PC-9 (cell line): ENCODE measurements at places on chromosomes 5 and 9. TPM values are rescaled to one million over a fixed set of nuclear protein-coding genes. Genes with fewer than 3 reads are reported as not detected.

- H3K36me3 ChIP-seq = no peaks in the 10 kb centered on the region
- no peak for DNase-seq
- H3K27ac ChIP-seq = no peak within 1 kb of the TSS
- no peak within 1 kb of the TSS for H3K4me3 ChIP-seq
- no peaks in the 10 kb centered on the region for H3K4me1 ChIP-seq
Measured at GRCh38 chr9:133534346-133535291, at the start of gene ADAMTSL2. Gene ADAMTSL2 (plus strand): TSS chr9:133534704. CDS start chr9:133536713, 2,009 bp downstream.

GRCh38 chr5:132475987-132476875 is 14.3 kb downstream of the IRF1 start:
- DNase-seq = no peak
- no peaks in the 10 kb centered on the region for H3K36me3 ChIP-seq
- H3K27ac ChIP-seq = no peak overlapping the region

DNA sequence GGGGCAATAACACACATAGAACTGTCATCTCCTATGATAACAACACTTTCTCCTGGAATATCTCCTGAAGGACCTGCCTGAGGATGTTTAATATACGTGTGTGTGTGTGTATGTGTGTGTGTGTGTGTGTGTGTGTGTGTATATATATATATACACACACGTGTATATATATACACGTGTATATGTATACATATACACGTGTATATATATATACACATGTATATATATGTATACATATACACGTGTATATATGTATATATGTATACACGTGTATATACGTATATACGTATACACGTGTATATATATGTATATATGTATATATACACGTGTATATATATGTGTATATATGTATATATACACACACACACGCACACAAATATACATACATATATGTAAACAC is 27.5 kb downstream of the CDH18 start:
- no peak for DNase-seq
- H3K36me3 ChIP-seq = no peaks in the 10 kb centered on the region
- no peak overlapping the region for H3K27ac ChIP-seq
- no peak overlapping the region for H3K4me3 ChIP-seq
- no peaks in the 10 kb centered on the region for H3K27me3 ChIP-seq

DNA sequence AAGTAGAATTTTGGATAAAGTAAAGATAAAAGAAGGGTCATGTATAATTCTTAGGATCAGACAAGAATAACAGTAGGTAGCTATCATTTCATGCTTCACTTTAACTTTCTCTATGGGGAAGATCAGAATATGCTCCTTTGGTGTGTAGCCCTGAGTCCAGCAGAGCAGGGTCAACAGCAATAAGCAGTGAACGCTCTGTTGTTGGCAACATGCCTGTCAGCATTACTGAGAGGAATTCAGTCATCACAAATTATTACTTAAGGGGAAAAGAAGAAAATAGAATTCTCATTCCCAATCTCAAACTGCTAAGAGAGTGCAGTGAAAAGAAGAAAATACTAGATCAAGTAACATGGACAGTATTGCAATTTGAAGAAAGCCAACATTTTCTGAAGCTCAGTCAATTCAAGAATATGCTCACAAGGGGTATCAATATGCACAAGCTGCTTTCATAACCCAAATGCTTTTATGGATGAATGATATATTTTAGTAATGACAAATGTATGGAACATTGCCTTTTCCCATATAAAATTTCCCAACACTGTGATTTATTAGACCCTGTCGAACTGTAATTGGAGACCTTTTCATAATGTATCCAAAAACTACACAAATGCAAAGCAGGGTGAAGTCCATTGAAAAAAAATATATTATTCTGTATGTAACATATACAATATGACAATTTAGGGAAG is 1359.4 kb downstream of the EFNA5 start:
- H3K4me3 ChIP-seq = no peak overlapping the region
- no peak for DNase-seq
- H3K27ac ChIP-seq = no peak overlapping the region
- no peaks in the 10 kb centered on the region for H3K4me1 ChIP-seq
- H3K36me3 ChIP-seq = no peaks in the 10 kb centered on the region

DNA sequence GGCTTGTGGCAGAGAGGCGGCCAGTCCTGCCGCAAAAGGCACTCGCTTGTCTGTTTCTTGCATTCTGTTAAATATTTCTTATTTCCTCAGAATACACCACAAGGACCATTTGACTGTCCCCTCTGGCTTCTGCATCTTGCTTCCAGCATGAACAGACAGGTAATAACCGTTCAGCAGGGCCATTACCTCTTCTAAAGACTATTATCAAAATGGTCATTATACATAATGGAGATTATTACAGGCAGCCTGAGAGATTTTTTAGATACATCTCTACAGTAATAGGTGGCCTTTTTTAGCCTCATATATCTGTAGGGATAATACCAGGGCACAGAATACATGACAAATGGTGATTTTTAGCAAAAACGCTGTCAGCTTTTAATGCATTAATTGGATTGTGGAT is 382.0 kb downstream of the PSAT1 start:
- H3K27ac ChIP-seq = no peak overlapping the region
- no peaks in the 10 kb centered on the region for H3K4me1 ChIP-seq
- no peaks in the 10 kb centered on the region for H3K36me3 ChIP-seq
- no peaks in the 10 kb centered on the region for H3K27me3 ChIP-seq

- H3K27me3 ChIP-seq = peaks cover 34% of the 10 kb centered on the region
- no peaks in the 10 kb centered on the region for H3K36me3 ChIP-seq
- H3K4me1 ChIP-seq = no peaks in the 10 kb centered on the region
- no peak for DNase-seq
- H3K27ac ChIP-seq = no peak overlapping the region
Measured at GRCh38 chr9:79663300-79663699, 91.5 kb downstream of the TLE4 start.

DNA sequence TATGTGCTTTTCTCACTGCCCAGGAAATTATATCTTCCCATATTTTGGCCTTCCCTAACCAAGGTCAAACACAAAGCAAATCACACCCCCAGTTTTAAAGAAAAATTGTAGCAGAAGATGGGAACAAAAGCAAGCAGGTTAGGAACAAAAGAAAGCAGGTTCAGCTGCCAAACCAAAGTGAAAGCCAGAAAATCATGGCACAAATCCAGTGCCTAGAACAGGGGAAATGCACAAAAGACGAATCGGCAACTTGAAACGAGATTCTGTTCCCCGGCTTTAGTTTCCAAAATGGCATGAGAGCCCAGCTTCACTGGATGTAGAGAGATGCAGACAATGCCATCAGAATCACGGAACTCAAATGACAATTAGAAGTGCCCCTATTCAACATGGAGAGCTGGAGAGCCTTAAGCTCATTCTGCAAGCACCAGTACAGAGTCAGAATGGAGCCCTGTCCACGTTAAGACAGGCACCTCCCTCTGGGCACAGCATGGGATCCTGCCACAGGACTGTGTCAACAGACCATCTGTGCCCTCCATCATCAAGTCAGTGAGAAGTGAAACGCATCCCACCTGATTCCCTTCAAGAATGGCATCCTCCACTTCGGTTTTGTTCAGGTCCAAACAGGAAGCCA is 13.8 kb downstream of the DNAH5 start:
- no peaks in the 10 kb centered on the region for H3K27me3 ChIP-seq
- DNase-seq = no peak
- no peak overlapping the region for H3K4me3 ChIP-seq
- H3K4me1 ChIP-seq = no peaks in the 10 kb centered on the region

DNA sequence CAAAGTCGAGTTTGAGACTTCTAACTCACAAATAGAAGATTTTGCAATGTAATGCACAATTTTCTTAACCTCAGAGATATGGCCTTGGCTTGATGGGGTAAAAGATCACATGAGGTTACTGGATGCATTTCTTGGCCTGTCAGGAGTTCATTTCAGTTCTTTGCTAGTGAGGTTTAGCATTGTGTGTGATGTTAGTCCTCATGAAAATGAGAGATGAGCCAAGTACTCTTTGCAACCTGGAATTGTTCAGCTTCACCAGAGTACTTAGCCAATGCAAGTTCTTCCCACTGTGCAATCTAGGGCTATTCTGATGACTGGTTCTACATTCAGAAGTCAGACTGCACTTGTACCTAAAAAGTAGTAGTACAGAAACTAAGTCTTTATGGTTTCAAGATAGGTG is 24.9 kb downstream of the GNAQ start:
- no peaks in the 10 kb centered on the region for H3K4me1 ChIP-seq
- H3K27ac ChIP-seq = no peak overlapping the region
- no peak for DNase-seq
- H3K36me3 ChIP-seq = no peaks in the 10 kb centered on the region
- H3K27me3 ChIP-seq = no peaks in the 10 kb centered on the region

MPDZ gene
- total RNA-seq = 10.8 and 15.3 TPM in 2 replicates
